KG1 (cell line): ENCODE measurements at places on chromosomes 1 and 21.

GRCh38 chr1:59730759-59731478 is 83.8 kb upstream of the HOOK1 start:
- DNase-seq, result no peak

GRCh38 chr1:172146141-172146850 is 274.2 kb upstream of the C1orf105 start:
- DNase-seq, result no peak

DNA sequence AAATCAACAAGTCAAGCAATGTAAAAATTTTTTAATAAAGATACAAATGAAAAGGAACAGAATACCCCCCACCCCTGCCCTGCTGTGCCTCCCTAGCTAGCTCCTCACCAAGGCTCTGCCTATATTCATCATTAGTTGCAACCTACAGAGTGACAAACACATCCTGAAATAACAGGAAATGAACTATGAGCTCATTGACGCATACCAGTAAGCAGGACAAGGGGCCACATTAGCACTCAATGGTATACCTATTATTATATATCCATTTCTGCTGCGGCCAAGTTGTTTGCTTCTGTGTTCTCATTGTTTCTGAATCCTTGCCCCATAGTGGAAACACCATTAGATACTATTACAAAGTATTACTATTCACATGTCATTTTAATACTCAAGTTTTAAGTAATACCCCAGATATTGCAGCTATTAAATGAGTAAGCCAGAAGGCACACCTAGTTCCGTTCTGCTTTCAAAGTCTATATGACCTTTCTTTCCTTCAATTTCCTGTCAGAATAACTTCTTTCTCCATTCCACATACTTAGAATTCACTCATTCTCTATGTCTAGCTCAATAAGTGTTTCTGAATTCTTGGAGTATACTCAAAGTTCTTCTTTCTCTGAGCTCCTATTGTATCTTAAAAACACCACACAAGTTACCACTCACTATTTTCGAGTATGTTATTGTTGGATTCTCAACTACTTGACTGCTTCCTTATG is 1214.9 kb downstream of the PLA2G4A start:
- DNase-seq, result no peak

GRCh38 chr1:163440090-163440489 is 118.3 kb downstream of the NUF2 start:
- no peak for DNase-seq

DNA sequence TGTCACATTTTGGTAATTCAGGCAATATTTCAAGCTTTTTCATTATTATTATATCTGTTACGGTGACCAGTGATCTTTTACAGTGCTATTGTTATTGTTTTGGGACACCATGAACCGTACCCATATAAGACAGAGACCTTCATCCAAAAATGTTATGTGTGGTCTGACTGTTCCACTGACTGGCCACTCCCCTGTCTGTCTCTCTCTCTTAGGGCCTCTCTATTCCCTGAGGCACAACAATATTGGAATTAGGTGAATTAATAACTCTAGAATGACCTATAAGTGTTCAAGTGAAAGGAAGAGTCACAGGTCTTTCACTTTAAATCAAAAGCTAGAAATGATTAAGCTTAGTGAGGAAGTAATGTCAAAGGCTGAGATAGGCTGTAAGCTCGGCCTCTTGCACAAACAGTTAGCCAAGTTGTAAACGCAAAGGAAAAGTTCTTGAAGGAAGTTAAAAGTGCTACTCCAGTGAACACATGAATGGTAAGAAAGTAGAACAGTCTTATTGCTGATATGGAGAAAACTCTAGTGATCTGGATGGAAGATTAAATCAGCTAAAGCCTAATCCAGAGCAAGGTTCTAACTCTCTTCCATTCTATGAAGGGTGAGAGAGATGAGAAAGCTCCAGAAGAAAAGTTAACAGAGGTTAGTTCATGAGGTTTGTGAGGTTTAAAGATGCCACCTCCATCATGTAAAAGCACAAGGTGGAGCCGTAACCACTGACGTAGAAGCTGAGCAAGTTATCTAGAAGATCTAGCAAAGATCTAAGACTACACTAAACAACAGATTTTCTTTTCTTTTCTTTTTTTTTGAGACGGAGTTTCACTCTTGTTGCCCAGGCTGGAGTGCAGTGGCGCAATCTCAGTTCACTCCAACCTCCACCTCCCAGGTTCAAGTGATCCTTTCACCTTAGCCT is 19.7 kb upstream of the DIPK1A start:
- DNase-seq, result no peak

GRCh38 chr1:8378981-8379470 is 61.1 kb downstream of the SLC45A1 start:
- no peak for DNase-seq

DNA sequence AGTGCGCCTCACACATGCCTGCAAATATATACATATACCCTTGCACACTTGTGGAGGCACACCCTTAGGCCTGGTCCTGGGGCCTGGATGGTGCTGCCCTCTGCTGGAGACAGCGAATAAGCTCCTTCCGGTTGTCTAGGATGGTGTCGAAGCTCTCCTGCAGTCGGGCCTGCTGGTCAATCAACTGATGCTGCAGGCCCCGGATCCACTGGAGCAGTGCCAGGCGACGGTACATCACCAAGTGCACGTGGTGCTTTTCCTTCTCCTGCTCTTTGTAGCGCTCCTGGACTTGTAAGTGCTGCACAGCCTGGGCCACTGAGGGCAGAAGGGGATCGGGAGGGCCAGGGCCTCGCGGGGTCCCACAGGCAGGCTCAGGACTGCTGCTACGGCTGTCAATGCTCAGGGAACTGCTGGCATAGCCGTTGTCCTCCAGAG is 3.1 kb downstream of the C1orf216 start:
- DNase-seq, result peak; percentile 15

GRCh38 chr1:154717528-154717924 is 109.5 kb upstream of the ADAR start:
- no peak for DNase-seq

GRCh38 chr1:106912131-106912530 is 144.3 kb upstream of the PRMT6 start:
- DNase-seq, result no peak

GRCh38 chr1:111511370-111511769 is 7.9 kb upstream of the ADORA3 start:
- no peak for DNase-seq

DNA sequence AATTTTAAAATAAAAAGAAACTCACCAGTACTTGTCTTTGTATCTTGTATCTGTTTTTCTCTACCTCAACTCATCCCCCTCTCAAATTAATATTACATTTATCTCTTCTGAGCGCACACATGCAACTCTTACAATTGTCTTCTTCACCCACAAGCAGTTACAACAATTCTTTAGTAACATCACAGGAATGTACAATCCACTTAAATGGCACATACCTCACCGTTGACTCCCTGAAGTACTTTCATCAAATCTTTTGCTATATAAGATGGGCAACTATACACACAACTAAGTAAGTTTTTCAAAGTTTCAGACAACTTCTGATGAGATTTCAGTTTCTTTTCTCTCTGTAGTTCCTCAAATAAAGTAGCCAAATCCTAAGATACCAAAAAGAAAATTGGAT is 28.3 kb downstream of the HEATR1 start:
- no peak for DNase-seq
